ENCODE measurements at places on chromosomes 2 and 18.

GRCh38 chr2:196160101-196160500, 11.3 kb downstream of the STK17B start:
- DNase-seq, result peak; percentile 20

GRCh38 chr2:177252808-177253531, 11.6 kb downstream of the NFE2L2 start:
- no peak for DNase-seq

- DNase-seq, result no peak
These were observed 18.7 kb downstream of the ELAC1 start for GRCh38 chr18:50986360-50987087.

- DNase-seq, result no peak
These were observed 32.1 kb downstream of the TRAK2 start for GRCh38 chr2:201419057-201419635.

DNA sequence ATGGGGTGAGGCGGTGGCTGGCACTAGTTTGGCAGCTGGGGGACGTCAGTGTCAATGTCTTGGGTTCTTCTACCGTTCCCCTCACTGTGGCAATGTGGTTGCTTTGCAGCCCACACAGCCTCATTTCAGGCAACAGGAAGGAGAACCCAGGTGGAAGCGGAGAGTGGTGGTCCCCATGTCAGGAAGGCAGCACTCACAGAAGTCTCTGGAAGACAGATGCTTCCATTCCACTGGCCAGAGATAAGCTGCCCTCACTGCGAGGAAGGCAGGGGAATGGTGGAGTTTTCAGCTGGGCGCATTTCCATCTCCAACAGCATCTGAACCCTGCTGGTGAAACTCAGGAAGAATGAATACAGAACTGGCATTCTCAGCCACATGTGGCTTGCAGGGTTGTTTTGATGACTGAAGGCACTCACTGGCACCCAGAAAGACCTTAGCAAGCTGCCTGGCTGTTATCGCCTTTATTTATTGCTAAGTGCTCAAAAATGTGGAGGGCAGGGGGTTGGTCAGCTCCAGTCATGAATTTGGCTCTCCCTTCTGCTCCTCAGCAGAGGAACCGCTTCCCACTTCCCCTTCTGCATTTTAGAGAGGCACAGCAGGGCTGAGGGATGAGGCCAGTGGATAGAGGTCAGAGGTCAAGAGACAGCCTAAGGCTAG, 19.4 kb downstream of the KCNIP3 start:
- DNase-seq, result no peak

- no peak for DNase-seq
These were observed 4.2 kb downstream of the TTC27 start for GRCh38 chr2:32632089-32632488.

DNA sequence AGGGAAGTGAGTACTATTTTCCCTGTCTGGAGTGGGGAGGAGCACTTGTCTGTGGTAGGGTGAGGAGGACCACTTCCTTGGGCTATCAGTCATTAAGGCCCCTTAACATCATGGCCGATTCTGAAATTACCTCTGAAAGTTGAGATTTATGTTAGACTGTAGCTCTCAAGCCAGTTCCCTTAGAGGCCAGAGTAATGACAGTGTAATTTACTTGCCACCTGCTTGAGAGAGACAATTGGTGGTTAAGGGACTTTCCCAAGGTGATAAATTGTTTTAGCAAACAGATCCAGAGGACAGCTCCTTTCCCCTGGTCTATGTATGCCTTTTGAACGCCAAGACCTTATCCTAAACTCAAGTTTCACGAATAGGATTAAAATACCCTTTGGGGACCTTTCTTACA, 56.1 kb downstream of the NEDD4L start:
- DNase-seq, result no peak

DNA sequence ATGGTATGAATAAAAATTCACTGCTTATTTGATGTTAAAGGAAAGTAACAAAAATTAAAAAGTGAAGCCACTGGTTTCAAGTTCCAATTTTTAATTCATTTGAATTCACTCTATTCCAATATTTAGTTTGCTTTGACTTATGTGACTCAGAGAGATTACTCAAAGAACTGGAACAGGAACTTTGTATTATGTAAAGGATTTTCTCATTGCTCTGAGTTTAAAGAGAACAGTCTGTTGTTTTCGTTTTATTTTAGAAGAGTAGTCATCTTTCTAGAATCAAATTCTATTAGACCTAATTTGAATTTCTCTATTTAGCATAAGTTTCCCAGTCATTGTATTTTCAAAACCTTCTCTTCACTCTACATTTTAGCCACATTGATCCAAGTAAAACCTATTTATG, 300.1 kb upstream of the SLC8A1 start:
- DNase-seq, result no peak

GRCh38 chr18:75544496-75544895, 117.0 kb upstream of the SMIM21 start:
- no peak for DNase-seq

DNA sequence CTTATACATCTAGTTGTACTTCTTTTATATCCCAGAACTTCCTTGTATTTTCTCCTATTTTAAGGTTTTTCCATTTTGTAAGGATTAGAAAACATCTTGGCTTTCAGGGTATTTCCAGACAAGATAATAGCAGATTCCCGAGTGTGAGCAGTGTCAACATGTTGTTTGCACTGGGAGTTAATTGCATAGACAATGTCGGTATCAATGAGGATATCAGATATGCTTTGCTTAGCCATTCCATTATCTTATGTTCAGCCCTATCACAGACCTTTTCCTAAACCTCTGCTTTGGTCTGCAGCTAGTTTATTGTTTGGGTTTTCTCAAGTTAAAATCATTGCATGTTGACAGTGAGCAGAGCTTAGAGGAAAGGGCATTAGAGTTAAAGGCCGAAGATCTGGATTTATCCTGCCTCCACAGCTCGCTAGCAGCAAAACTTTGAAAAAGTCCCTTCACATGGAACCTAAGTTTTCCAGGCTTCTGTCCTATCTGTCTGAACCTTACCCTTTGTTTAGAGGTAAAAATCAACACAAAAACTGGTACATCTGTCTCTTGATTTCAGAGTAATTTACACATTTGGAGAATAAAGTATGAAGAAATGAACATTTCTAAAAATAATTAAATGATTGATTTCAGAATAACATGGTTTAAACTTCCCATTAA, 355.4 kb downstream of the KIAA1328 start:
- no peak for DNase-seq

DNA sequence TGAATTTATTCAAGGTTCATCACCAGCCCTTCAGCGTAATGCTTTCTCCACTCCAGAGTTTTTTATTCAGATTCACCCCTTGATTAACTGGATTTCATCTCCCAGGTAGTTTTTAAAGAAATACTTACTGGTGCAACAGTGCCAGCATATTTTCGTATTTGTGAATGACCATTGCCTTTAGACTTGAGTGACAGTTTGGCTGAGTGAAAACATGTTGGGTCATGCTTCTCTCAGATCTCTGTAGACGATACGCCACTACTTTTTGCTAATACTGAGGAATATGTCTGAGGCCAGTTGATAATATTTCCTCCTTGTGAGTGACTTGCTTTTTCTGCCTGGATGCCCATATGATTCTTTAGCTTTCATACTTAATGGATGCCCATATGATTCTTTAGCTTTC, 51.5 kb downstream of the CYP26B1 start:
- DNase-seq, result no peak

GRCh38 chr18:68402784-68403183, 312.1 kb downstream of the TMX3 start:
- DNase-seq, result no peak

- no peak for DNase-seq
These were observed 46.7 kb downstream of the LYPD6B start for GRCh38 chr2:149084924-149085795.

GRCh38 chr18:37559194-37559593, 6.4 kb downstream of the CELF4 start:
- no peak for DNase-seq

DNA sequence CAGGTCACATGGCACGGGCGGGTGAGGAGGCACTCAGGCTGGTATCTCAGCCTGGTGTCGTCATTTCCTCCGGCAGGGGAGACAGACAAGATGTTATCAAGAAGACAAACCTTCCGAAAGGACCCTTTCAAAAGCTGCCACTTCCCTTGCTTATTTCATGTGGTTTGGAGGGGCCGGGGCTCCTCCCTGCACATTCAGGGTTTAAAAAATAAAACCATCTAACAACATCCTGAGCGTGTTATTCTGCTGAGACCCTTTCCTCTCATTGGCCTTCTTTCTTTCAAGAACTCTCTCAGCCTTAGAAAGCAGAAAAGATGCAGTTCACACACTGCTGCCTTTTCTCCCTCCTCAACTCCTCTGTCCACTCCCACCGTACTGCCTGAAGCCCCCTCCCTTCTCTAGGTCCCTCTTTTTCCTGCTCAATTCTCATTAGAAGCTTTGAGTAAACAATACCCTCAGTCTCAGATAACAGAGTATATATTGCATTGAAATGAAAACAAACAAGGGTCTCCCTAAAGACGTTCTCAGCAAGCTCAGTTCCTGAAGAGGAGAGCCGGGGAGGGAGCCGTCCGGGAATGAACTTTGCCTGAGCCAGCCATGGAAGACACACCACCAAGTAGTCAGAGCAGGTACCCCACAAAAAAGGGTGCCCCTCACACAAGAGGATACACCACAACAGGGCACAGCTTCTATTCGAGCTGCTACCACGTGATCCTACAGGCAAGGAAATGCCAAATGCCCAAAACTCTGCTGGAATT, 9.7 kb downstream of the SMAD7 start:
- no peak for DNase-seq

DNA sequence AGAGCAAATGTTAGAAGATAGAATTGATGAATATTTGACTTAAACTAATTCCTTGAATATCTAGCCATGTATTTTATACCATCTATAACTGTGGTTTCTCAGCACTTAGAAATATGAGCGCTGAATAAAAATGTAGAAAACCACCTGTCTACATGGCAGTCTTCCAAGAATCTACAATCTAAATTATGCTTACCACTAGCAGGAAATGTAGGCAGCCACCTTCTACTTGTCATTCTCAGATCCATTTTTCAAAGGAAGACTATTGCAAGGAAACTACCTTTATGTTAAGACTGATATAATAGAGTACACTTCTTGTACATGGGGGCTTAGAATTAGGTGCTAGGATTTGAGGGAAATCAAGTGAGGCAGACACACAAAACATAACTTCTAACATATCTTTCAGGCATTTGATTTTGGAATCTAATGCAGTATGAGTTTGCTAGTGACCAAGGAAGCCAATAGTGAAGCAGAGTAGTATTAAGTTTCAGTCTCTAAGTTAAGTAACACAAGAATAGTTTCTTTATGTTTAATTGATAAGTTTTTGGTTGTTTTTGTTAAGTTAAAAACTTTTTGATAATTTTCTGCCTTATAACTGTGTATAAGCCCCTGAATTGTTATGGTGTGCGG, 175.9 kb upstream of the ITGA4 start:
- no peak for DNase-seq

DNA sequence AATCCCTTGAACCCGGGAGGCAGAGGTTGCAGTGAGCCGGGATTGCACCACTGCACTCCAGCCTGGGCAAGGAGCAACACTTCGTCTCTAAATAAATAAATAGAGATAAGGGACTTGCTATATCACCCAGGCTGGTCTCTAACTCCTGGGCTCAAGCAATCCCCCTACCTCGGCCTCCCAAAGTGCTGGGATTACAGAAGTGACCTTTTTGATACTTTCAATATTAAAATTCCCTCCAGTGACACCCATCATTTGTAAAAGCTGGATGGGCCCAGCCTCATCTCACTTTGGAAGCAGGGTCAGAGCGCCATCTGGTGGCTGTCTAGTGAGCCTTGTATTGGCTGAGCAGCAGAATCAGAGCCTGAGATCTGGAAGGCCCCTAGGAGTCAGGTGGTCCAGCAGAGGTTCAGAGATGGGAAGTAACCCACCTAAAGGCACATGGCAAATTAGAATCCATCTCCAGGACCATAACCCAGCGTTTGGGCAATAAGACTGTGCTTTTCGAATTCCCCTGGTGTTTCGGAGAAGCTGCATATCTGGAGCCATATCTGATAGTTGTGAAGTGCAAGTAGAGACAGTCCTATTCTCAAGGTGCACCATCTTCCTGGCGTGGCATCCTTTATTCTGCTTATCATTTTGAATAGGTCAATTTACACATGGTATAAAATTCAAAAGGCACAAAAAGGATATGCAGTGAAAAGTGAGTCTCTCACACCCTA, 18.3 kb upstream of the SLC35F6 start:
- DNase-seq, result peak; percentile 70

- peak; percentile 69 for DNase-seq
These were observed 261.6 kb downstream of the NAPG start for GRCh38 chr18:10787293-10787901.

DNA sequence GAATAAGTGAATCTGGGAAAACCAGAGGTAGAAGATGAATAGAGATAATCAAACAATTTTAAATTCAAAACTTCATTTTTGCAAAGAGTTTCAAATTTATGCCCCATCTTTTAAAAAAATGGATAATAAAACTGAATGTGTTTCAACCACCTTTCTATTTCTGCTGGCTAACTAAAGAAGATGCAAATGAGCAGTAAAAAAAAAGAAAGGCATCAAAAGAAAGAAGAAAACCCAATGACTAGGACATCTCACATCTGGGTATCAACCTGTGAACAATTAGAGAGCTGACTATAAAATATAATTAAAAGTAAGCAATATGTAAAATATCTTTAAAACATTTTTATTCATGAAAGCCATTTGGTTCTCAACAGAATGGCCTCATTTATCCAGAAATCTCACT, 2.5 kb downstream of the PGAP1 start:
- DNase-seq, result no peak

DNA sequence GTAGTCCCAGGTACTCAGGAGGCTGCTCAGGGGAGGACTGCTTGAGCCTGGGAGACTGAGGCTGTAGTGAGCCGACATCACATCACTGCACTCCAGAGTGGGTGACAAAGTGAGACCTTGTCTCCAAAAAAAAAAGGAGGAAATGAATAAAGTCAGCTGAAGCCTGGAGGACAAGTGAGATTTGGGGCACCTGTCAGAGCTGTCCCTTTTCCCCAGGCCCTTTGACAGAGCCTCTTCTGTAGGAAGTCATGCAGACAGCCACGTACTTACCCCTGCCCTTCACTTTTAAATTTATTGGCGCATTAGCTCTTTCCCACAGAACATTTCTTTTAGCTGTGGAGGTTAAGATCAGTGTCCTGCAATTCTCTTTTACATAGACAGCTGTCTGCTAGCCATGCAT, 151.0 kb upstream of the DNMT3A start:
- no peak for DNase-seq

DNA sequence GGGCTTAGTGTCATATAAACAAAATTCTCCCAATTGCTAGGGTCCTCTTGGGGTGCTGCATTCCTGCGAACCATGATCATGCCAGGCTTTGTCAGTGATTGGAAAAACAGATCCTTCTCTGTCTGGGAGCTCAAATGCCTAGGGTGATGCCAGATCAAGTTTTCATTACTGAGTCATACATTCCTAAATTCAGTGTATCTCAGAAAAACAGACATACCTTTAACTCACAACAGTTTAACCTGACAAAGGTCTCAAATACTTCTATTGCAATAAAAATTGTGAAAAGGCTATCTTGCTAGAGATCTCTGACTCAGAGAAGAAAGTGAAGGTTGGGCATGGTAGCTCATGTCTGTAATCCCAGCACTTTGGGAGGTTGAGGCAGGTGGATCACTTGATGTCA, 86.9 kb downstream of the SH3YL1 start:
- no peak for DNase-seq
